ENCODE measurements at places on chromosomes 16 and 17.

DNA sequence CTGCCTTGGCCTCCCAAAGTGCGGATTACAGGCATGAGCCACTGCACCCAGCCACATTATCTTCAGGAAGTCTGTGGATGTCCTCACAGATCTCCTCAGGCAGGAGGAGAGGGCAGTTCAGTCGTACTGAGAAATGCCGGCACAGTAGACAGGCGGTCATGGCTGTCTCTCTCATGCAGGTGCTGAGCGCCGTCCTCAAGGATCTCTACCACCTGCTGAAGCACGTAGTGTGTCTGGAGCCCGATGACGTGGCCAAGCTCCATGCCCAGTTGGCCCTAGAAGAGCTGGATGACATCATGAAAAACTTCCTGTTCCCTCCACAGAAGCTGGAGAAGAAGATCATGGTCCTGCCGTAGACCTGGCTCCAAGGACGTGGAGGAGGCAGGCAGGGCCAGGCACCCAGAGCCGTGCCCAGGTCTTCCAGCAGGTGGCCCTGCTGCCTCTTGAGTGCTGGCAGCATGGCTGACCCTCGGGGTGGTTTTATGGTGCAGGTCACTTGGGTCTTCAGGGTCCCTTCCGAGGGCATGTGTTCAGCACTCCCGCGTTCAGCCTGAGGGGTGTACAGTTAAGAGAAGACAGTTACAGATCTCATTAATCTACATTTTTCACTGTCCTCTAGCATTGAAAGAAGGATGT lies 22.0 kb upstream of the HAS3 start:
- DNase-seq = no peak

DNA sequence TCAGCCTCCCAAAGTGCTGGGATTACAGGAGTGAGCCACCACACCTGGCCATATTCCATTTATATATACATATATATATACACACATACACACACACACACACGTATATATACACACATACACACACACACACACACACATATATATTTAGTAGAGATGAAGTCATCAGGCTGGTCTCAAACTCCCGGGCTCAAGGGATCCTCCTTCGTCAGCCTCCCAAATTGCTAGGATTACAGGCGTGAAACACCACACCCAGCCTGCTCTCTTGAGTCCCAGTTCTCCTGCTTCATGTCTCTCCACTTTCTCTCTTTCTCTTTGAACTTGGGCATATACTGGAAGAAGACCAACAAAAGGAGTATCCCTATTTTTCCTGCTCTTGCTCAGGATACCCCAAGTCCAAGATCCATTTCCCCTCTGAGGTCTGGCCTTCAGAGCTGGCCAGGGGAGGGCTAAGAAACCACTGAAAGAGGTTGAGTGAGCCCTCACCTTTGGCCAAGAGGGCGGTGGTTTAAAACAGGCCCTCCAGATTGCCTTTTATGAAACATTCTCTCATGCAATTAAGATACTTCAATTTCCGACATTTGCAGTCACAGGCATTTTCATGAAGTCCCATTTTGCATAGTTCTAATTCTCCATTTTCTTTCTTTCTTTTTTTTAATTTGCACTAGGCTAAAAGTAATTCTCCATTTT lies 37.9 kb downstream of the CIBAR2 start:
- DNase-seq = no peak

- no peak for DNase-seq
Measured at GRCh38 chr16:85137323-85138072, 25.2 kb upstream of the CIBAR2 start.

GRCh38 chr17:75517297-75517865 lies 1.1 kb downstream of the TSEN54 start:
- peak; percentile 29 for DNase-seq

DNA sequence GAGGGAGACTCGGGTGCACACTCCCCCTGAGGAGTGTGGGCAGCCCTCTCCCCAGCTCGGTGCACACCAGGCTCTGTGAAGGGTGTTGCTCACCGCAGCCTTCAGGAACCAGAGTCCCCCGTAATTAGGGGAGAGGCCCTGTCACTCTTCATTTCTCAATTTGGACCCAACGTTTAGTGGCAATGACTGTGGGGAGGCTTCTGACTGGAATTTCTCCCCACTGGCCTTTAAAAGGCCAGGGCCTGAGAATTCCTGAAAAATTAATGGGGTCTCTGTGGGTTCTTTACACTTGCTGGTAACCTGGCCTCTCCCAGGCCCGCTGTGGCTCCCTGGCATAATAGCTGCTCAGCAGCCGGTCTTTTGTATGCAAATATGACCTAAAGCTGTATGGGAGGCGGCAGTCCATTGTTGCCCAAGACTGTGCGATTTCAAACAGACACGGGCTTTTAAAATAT lies 209.7 kb downstream of the MSI2 start:
- DNase-seq = no peak
